SK-N-SH (cell line): ENCODE measurements at places on chromosomes 3 and 15.

GRCh38 chr3:115330430-115330829 lies 183.3 kb upstream of the ZBTB20 start:
- no peak for DNase-seq

- DNase-seq: no peak
Observed at GRCh38 chr15:95018888-95019545, 787.7 kb downstream of the MCTP2 start.

GRCh38 chr3:76788206-76788605 lies 251.7 kb upstream of the ROBO2 start:
- DNase-seq: no peak

- DNase-seq: no peak
Observed at GRCh38 chr3:152047465-152047864, 174.0 kb downstream of the SUCNR1 start.

DNA sequence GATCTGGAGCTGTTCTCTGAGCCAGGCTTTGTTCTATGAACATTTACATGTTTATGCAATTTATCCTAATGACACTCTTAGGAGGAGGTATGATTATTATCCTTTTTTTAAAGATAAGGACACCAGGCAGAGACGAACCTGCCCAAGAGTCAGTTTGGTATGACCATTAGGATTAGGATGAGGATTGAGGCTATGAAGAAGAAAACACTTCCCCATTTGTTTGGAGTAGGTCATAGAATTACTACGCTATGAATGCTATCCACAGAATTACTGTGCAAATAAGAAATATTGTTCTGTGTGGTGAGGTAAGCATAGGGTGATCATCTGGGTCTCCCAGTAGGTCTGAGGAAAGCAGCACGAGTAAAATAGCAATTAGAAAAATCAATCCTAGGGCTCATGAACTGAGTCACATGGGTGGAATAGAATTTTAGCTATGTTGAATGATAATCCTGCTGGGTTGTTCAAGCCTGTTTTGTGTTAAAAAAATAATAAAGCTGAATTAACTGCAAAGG lies 23.9 kb downstream of the EIF4E3 start:
- no peak for DNase-seq

DNA sequence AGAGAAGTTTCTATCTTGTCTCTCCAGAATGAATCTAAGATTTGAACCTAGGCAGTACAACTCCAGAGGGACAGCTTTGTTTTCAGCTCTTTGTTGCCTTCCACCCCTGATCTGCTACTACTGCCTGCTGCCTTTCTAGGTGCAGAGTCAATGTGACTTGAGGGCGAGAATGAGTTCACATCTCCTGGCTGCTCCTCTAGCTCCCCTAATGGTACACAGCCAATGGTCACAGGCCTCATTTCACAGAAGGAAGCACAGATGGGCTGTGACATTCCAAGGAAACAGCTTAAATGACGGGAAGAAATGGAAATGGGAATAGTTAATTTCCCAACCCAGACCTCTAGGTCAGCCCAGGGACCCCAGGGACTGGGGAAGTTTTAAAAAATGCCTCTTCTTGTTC lies 32.4 kb downstream of the FAM43A start:
- DNase-seq: no peak

- no peak for DNase-seq
Observed at GRCh38 chr3:28949580-28949979, 331.3 kb upstream of the RBMS3 start.

DNA sequence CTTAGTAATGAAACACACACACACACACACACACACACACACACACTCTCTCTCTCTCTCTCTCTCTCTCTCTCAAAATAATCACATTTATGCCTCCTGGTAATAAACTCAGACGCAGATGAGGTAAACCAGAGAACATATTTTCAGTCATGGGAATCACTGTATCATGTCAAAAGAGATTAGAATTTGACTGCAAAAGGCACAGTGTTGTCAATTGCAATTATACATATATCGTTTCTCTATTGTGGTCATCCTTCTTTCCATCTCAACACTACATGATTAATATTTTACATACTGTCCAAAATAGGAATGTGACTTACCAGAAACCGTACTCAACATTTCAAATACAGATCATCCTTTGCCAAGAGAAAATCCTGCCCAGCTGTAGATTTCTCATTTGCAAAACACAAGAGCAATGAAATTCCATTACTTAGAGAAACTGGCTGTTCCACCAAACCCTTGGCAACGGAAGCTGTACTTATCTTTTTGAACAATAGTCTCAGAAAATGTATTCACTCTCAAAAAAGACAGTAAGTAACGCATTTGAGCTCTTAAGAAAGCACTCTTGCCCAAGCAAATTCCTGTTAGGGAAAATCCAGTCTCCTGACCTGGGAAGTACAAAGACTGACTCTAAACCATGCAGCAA lies 24.3 kb downstream of the PDZRN3 start:
- DNase-seq: no peak

DNA sequence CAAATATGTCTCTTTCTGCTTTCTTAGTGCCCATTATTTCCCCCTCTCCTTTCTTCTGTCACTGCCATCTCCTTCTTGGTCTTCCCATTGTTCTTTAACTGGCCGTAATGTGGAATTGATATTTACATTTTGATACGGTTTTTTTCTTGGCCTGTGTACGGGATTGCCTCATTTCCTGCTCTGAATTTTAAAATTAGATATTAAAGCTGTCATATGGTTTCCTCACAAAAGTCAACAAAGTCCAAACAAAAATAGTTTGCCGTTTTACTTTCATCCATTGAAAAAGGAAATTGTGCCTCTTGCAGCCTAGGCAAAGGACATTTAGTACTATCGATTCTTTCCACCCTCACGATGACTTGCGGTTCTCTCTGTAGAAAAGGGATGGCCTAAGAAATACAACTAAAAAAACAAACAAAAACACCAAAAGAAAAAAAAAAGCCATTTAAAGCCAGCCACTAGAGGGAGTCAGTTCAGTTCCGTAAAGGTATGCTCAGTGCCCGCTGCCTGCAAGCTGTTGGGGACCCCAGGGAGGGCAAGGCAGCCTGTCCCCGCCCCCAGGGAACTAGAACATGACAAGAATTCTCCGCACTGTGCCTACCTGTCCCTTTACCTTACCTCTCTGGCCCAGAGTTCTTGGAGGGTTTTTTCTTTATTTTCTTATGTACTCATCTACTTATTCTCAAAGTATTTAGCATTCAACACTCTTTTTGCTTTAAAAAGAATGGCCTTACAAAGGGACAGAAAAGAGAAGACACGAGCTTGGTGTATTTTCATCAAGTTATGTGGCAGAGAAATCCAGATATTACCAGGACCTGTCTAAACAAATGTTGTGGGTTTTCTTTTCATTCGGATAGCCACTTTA lies 30.0 kb upstream of the NR2E3 start:
- peak; percentile 77 for DNase-seq

DNA sequence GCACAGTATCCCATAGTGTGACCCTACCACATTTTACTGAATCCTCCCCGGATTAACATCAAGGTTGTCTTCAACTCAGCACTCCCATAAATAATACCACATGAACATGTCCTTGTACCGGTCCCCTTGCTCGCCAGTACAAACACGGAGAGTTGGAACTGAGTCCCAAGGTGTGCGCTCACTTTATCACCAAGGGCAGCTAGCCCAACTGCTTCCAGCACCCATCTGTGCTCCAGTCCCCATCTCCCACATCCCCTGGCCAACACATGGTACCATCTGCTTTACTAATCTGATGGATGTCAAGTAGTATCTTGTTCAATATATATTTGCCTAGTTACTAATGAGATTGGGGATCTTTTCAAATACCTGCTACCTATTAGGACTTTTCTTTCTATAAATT lies 64.7 kb downstream of the ISG20 start:
- DNase-seq: no peak

DNA sequence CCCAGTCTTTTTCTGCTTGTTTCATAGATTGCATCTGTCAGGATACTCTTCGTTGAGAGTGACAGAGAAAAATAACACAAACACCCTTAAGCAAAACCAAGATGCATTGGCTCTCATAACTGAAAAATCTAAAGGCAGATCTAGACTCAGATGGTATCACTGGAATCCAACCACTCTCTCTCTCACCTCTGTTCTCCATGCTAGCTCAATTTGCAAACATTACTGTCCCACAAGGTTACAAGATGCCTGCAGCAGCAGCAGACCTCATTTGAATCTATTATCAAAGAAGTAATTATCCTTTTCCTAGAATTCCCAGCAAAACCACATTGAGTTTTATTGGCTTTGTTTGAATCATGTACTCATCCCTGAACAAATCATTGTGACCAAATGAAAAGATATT lies 19.1 kb upstream of the PCOLCE2 start:
- DNase-seq: no peak

DNA sequence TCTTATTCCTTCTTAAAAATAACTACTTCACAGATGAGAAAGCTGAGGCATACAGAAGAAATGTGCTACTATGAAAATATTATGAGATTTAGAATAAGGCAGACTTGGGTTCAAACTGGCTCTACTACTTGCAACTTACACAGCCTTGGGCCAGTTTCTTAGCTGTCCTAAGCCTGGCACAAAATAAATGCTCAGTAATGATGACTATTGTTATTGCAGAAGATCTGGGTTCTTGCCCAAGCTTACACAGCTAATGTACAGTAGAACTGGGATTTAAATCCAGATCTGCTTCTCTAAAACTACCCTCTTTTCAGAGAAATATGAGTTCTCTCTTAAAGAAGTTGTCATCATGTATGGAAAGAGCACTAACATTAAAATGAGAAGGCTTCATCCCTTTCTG lies 228.2 kb upstream of the TPRG1 start:
- no peak for DNase-seq

GRCh38 chr15:88301311-88301710 lies 44.8 kb upstream of the NTRK3 start:
- DNase-seq: no peak

DNA sequence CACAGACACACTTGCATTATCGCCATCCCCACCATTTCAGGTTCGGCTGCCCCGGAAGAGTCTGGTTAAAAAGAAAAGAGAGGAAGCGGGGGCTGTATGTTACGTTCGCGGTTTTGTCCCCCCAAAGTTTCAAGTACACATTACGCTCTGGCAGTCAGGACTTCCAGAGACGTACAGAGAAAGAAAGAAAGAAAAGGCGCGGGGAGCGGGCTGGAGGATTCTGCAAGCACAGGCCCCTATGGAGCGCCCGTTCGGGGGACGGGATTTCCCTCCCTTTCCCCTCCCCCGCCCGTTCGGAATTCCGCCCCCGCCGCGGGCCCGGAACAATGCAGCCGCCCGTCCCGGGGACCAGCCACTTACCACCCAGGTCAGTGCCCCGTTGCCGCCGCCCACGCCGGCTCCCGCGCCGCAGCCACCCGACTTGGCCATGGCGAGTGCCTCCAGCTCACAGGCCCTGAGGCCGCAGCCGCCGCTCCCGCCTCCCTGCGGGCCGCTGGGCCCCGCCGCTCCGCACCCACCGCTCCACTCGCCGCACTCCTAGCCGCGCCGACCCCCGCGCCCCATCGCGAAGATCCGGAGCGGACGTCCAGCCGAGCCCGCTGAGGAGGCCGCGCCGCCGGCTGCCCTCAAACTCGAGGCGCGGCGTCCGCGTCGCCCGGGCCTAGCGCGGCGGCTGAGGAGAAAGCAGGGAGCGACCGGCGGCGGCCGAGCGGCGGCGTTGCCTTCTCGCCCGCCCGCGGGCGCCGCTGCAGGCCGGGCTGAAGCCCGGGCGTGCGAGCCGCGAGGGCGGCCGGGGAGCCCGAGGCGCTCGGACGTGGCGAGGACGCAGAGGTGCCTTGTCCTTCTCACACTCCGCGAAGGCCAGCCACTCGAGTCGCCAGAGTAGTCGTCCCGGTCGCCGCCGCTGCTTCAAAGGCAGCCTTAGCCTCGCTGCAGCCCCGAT lies 567 bp downstream of the TOP2B start:
- peak; percentile 74 for DNase-seq

- DNase-seq: no peak
Observed at GRCh38 chr3:60613769-60614303, 637.4 kb downstream of the FHIT start.

DNA sequence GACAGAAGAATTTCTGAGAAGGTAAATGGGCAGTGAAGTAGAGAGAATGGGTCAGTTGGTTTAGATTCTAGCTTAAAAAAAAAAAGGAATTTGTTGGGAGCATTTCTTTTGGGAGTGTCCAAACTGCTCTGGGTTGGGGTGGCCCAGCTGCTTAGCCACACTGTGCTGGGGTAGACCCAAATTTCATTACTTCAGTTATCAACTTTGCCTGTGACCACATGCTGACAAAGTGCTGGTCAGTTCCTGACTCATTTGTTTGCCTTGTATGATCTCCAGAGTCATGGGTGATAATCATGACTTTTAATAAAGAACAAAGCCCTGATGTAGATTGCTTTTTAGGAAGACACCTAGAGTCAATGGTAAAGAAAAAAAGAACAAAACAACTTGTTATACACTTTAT lies 121.5 kb upstream of the FGF7 start:
- no peak for DNase-seq

DNA sequence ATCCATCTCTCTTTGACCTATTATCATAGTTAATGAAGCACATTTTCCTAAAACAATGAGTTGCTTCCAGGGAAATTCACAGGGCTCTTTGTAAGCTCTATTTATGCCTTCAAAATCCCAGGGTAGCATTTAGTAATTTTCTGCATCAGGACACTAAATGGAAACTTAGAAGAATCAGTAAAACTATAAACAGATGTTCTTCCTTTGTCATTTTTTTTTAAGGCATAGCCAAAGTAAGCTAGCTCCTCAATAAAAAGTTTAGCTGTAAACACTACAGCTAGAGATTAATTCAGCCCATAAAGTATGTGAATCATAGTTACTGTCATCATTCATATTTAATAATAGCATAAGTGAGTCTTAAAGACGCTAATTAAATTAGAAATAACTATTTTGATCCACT lies 79.3 kb downstream of the RPL22L1 start:
- no peak for DNase-seq

DNA sequence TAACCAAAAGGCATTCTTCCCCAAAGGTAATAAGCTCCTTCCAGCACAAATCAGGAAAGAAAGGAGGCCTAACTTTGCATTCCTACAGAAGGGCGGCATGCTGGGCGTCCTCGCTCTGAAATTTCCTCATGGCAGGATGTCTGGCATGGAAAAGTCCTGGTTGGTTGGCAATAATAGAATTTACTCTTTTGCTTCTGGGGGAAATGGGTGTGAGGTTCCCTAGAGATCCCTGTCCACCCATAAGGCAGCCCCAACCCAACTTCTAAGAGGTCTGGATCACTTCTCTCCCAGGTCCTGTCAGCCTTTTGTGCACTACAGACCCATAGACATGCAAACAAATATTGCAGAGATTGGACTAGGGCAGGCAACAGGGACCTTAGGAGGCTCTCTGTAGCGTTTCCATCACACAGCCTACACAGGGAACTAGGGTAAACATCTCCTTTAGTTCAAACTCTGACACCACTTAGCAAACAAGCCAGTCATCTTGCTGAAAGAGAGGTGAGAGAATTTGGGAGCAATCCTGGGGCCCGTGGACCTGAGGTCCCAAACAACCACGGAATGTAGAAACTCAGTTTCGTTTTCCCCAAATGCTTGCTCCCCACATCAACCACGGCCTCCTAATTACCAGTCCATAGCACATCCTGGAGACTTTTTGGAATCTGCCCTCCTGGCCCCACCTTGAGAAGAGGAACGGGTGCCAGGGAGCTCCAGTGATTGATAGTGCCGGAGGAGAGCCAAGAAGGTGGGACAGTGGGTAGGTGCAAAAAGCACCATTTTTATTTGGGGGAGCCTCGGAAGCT lies 2.1 kb downstream of the ZIC4 start:
- no peak for DNase-seq

GRCh38 chr3:62874711-62875557 lies at the start of gene CADPS:
TSS of gene CADPS (minus strand) at chr3:62875416. CDS start at chr3:62875029, 387 bp downstream.
- peak; percentile 67 for DNase-seq
